ENCODE measurements at places on chromosomes 11 and 22.

DNA sequence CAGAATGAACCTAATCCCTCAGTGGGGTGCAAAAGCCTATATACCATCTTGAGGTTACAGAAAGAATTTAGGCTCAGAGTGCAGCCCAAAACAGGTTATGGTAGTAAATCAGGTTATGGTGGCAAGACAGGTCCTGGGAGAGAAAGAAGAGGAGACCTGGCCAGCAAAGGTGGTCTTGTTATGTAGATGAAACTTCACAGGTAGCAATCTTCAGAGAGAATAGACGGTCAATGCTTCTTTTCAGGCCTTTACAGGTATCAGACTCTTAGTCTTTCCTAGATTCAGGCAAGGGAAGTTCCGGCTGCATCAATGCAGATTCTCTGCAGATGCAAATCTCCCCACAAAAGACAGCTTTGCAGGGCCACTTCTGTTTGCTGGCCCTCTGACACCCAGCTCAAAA, 45.8 kb upstream of the SORL1 start:
- no peak for DNase-seq

DNA sequence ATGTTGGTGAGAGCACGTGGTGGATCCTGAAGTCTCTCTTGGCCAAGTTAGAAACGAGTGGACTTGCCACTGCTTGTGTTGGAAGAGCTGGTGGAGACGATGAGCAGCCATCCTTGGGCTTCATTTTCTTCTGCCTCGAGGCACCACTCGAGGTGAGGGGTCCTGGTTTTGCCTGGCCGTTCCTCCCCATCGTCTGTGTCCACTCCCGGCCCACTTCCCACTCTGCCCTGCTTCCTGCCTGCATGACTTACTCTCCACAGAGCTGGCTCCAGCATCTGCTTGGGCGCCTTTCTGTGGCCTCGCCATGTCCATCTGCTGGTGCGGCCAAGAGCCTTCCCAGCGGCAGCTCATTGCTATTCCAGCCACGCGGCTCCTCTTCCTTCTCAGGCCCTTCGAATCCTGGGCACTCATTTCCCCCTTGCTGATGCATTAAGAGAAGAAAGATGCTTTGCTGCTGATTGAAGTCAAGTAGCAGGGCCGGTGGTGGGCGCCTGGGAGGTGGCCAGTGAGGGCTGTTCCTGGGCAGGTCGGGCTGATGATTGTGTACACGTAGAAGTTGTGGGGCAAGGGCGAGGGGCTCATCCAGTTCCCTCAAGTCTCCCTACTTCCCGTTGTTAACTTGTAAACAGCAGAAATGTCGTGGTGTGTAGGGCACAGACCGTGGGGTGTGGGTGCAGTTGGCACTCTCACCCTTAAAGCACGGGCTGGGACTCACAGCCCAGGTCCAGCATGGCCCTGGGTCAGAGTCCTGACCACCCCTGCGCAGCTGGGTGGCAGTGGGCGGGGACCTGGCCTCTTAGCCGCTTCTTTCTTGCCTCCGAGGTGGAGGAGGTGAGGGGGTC, 292.0 kb downstream of the TBC1D22A start:
- no peak for DNase-seq

DNA sequence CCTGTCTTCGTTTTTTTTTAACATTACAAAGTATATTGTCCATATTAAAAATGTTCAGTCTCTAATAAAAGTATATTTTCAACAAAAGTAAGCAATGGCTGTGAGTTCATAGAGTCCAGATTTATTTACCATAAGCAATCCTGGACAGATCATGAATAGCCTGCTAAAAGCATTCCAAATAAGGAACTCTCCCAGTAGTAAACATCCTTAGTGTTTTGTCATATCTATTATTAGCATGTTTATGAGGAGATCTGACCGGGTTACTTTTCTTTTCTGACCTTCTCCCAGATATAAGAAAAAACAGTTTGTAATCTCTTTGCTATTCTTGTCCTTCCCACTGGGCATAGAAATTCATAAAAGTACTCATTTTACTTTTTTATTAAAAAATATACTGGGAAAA, 403.9 kb upstream of the ANO3 start:
- DNase-seq: no peak

- no peak for DNase-seq
Measured at GRCh38 chr11:68437927-68438657, 22.5 kb upstream of the PPP6R3 start.

GRCh38 chr22:37101311-37102066, 8.0 kb downstream of the TMPRSS6 start:
- no peak for DNase-seq

DNA sequence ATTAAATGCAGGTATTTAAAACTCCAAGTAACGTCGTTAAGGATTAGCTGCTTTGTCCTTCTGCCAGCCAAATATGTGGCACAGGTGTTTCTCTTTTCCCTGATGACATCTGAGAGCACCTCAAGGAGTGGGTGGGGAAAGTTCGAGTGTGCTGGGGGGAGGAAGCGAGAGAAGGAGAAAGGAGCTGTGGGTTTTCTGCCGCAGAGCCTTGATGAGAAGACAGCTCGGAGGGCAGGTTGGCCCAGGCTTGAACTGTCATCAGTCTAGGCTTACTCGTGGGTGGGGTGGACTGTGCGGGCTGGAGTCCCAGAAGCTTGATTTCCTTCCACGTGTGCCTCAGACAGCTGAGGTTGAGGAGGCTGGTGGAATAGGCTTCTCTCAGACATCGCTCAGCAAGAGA, 15.2 kb upstream of the SORL1-AS1 start:
- DNase-seq: peak; percentile 81

- no peak for DNase-seq
Measured at GRCh38 chr11:128448981-128449713, 138.2 kb downstream of the ETS1 start.

- DNase-seq: no peak
Measured at GRCh38 chr11:59138643-59139042, 4.0 kb upstream of the FAM111A start.

DNA sequence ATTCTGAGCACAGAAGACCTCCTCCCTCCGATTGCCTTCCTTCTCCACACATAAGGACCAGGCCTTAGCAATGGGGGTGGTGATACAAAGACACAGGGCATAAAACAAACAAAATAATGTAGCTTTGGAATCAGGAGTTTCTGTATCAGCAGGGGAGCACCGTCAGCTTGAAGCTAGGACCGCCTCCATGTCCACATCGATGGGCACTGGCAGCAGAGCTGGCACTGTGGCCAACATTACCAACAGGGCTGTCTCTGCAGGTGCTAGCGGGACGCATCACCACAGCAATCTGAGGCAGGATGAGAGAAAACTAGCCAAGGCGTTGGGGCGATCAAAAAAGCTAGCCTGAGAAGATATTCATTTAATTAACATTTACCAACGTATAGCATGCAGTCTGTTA, 201.4 kb downstream of the MAML2 start:
- no peak for DNase-seq

DNA sequence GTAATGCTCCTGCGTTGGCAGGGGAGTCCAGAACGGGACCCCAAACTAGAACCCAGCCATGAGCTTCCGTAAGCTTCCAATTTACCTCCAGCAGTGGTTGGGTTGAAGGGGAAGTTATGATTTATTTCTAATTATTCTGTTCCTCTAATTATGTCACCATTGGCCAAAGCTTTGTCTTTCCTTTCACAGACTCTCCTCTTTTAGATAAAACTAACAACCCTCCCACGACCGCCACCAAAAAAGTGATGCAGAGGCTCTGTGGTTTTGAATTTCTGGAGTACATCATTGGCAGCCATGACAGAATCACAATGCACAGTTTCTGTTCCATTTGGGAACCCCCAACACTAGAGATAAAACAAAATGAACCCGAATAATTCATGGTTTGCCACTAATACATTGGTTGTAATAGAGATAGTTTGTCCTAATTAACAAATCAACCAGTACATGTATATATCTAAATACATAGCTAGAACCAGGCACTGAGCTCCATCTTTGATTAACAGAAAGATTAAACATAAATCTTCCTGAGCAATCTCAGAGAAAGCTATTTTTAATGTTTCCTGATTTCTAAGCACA, 64.3 kb downstream of the ETS1 start:
- peak; percentile 30 for DNase-seq

DNA sequence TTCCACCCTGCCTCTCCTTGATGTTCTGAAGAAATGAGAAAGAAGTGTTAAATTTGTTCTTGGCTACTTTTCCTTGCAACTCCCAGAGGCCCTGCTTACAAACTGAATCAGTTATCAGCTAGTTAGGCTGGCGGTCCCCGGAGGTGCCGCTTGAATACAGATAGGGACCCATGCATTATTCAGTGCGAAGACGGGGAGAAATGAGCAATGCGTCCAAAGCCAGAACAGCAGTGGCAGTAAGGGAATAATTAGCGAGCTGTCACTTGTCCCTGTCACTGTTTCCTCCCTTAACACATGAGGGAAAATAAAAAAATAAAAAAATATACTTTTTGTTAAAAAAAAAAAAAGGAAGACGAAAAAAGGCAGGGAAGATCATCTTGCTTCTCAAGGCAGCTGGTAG, 528.1 kb downstream of the MN1 start:
- no peak for DNase-seq

DNA sequence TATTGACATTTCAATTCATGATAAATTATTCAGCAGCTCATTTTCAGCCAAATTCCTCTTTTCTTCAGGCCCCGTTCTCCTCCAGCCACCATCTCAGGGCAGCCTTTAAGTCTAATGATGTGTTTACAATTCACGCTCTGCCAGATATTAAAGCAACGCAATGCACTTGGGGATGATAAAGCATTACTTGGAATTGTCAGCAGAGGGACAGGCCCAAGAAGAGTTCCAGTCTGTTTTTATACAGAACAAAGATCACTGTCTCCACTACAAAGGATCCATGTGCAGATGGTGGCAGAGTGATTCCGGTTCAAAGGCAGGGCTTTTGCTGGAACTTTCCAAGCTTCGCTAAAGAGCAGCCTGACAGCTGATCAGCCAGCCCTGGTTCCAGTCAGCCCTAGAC, 13.6 kb upstream of the GALNT18 start:
- no peak for DNase-seq

GRCh38 chr11:58567889-58568512, 7.7 kb downstream of the LPXN start:
- peak; percentile 45 for DNase-seq

DNA sequence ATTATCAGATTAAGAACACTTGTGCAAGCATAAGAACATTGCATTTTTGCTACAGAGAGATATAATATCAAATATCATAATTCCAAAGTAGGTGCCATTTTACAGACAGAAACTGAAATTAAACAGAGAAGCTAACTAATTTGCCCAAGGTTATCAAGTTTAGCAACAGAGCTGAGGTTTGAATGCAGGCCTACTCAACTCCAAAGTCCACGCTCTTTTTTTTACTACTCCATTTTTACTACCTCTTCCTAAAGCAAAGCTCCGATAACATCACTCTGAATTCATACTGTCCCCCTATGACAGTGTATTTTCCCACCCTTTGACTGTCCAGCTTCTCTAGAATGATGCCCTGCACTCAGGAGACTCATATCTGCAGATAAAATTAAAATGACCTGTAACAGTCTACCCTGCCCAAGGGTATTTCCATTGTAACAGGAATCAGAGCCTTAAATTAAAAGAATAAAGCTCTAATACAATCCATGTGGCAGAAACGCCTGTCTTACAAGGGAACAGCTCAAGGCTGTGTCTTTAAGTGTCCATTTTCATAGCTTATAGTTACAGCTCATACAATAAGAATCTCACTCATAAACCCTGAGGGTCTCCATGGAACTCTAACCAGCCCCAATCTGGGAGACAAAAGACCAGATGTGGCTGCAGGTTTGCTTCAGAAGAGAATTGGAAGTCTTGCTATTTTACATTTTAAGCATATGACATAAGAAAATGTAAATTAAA, 36.8 kb downstream of the ALG9 start:
- DNase-seq: no peak

GRCh38 chr11:88193278-88193677, 18.0 kb upstream of the RAB38 start:
- no peak for DNase-seq

DNA sequence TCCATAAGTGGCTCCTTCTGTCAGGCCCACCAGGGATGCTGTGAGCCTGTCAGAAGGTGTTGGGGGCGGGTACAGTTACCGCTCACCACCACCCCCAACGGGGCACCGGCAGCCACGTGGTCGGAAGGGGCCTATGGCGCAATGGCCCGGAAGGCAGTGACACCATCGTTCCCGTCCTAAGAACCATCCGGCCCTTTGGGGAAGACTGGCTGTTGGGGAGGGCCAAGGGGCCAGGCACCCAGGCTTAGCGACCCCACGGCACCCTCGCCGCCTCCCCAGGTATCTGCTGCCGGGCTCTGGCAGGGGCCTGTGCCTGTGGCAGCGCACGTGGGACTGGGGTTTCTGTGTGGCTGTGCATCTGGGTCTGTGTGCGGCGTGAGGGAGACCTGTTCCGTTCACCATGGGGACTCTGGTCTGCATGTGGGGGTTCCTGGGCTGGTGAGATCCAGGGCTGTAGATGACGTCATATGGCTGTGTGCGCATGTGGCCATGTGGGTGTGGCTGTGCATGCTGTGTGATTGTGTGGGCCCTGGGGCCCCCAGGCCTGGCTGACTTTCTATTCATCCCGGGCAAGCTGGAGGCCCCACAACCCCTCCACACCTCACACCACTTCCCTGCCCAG, 717 bp downstream of the OSM start:
- peak; percentile 87 for DNase-seq

DNA sequence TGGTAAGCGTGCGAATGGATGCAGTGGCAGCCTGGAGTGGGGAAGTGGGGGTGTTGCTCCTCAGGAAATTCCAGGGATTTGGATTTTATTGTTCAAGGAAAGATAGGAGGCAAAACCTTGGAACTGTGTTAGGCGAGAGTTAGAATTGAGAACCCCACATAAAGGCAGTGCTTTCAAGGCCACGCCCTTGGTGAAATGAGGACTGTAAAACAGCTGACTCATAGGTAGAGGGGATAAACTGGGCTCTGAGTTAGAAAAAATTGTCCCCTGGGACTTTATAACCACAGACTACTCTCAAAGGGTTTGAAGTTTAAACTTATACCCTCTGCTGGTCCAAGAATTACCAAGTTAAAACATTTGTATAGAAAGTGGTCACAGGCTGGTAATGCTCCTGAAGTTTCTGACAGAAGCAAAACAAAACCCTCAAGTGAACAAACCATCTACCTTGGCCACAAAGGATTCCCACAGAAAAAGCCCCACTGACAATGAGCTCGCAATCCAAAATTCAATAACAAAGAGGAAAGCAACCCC, 250.3 kb upstream of the TBCEL start:
- no peak for DNase-seq

DNA sequence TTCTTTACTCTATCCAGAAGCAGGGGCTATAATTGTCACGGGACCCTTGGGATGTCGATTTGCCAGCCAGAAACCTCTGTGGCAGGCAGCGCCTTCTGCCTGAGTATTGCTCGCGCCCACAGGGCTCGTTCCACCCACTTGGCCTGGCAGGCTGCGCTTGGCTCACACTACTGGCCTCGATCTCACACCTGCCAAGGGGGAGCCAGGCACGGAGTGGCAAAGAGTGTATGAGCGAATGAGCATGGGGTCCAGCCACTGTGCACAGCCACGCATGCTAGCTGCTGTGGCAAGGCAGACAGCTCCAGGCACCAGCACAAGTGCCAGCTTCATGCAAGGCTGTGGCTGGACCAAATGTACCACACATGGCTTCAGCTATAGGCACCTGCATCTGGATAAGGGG, 599.8 kb downstream of the DLG2 start:
- no peak for DNase-seq

DNA sequence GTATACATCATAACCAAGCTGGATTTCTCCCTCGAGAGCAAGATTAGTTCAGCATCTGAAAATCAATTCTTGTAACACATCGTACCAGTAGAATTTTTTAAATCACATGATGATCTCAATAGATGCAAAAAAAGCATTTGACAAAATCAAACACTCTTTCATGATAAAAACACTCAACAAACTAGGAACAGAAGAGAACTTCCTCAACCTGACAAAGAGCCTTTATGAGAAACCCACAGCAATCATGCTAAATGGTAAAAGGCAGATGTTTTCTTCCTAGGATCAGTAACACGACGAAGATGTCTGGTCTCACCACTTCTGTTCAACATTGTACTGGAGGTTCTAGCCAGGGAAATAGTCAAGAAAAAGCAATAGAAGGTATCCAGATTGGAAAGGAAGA, 34.1 kb upstream of the TMPRSS4 start:
- no peak for DNase-seq

All from GM10248 (cell line).